ENCODE measurements at places on chromosomes 5 and 9. TPM values are rescaled to one million over a fixed set of nuclear protein-coding genes. Genes with fewer than 3 reads are reported as not detected.
A peak's percentile ranks its signal among the peaks of the same experiment; 100 is the strongest.

GLRA1 gene
- total RNA-seq: not detected

- no peaks in the 10 kb centered on the region for H3K36me3 ChIP-seq
- DNase-seq: peak; percentile 84
- H3K27ac ChIP-seq: no peak overlapping the region
- no peaks in the 10 kb centered on the region for H3K27me3 ChIP-seq
Measured at GRCh38 chr5:178163772-178164735, 10.4 kb upstream of the NHP2 start.

GRCh38 chr5:30414078-30414477 is 779.4 kb upstream of the CDH6 start:
- H3K4me1 ChIP-seq: no peaks in the 10 kb centered on the region
- H3K27ac ChIP-seq: no peak overlapping the region
- no peaks in the 10 kb centered on the region for H3K36me3 ChIP-seq
- no peaks in the 10 kb centered on the region for H3K27me3 ChIP-seq
- no peak overlapping the region for H3K4me3 ChIP-seq

DNA sequence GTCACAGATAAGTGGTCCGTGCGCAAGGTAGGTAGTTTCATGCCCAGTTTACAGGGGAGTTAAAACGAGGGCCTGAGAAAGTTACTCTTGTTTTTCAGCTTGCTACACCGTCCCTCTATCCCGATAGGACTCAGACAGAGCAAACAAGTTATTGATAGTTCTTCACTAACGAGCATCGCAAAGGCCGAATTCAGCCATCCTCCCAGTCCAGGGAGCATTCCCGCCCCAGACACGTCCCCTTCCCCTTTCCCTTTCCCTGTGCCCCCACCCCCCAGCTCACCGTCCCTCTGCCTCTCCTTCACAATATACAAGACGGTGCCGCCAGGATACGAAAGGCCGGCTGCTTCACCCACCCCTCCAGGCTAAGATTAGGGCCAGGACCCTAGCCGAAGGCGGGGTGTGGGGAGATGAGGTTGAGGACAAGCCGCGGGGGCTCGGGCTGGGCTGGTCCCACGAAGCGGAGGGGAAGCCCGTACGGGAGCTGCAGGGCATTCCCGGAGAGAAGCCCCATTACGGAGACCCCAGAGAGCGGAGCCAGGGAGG is 599 bp downstream of the KIAA1191 start:
- peaks cover 13% of the 10 kb centered on the region for H3K36me3 ChIP-seq
- DNase-seq: no peak
- peak overlapping the region; percentile 92 for H3K4me3 ChIP-seq
- peaks cover 2% of the 10 kb centered on the region for H3K4me1 ChIP-seq
- no peaks in the 10 kb centered on the region for H3K27me3 ChIP-seq
- H3K27ac ChIP-seq: peak overlapping the region; percentile 71

TLX3 gene
- total RNA-seq: not detected

PCSK5 gene
- 21.0 TPM for total RNA-seq

SHLD3 gene
- total RNA-seq: 4.6 TPM

GRCh38 chr9:5442400-5443011 is 4.8 kb upstream of the PLGRKT start:
- H3K27ac ChIP-seq: no peak overlapping the region
- H3K36me3 ChIP-seq: no peaks in the 10 kb centered on the region
- no peak overlapping the region for H3K4me3 ChIP-seq
- H3K4me1 ChIP-seq: no peaks in the 10 kb centered on the region
- no peaks in the 10 kb centered on the region for H3K27me3 ChIP-seq
- peak; percentile 50 for DNase-seq

ARHGEF28 gene
- total RNA-seq: 13.0 TPM

SPATA31A3 gene
- not detected for total RNA-seq

DNA sequence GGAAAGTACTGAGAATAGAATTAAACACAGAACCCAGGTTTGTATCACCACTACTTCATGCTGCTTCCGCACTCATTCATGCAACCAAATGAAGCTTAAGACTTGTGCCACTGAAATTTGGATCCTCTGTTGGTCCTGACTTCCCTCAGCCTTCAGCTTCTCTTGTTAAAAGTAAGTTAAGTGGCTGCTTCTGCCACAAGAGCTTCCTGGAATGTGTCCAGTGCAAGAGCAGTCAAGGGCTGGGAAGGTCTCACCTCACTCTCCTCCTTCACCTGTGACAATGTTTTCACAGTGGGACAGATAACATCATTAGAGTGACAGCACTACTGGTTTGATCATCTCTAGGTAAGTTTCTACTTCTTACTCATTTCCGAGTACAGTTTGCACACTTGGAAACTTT is 7.9 kb downstream of the SNCAIP start:
- H3K36me3 ChIP-seq: peaks cover 10% of the 10 kb centered on the region
- H3K27me3 ChIP-seq: no peaks in the 10 kb centered on the region
- H3K4me3 ChIP-seq: no peak overlapping the region
- DNase-seq: no peak

GRCh38 chr5:123035360-123035917 is 1.1 kb downstream of the PPIC start:
- H3K27me3 ChIP-seq: no peaks in the 10 kb centered on the region
- peak overlapping the region; percentile 75 for H3K4me3 ChIP-seq
- DNase-seq: peak; percentile 47
- H3K27ac ChIP-seq: peak overlapping the region; percentile 97
- H3K4me1 ChIP-seq: peaks cover 4% of the 10 kb centered on the region

GRCh38 chr5:2913281-2913680 is 161.8 kb upstream of the IRX2 start:
- peaks cover 13% of the 10 kb centered on the region for H3K27me3 ChIP-seq
- no peaks in the 10 kb centered on the region for H3K36me3 ChIP-seq
- no peaks in the 10 kb centered on the region for H3K4me1 ChIP-seq
- H3K4me3 ChIP-seq: no peak overlapping the region
- DNase-seq: no peak

PCDHA9 gene
- total RNA-seq: 0.49 TPM

DNA sequence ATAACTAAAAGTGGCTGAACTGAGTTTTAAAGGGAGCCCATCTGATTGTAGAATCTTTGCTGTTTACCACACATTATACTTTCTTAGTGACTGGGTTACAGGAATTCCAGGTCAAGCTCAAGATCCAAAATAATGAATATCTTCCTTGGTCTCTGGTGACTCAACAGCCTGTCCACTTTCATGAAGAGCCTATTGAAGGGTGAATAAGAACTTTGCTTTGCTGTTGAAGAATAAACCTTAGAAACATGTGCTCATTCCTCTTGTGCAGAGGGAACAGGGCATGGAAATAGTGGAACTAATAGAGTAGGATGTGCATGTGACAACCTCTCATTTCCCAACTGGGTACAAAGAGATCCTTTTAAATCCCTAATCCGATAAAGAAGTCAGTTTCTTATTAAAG is 21.4 kb downstream of the ALDH1A1 start:
- no peaks in the 10 kb centered on the region for H3K4me1 ChIP-seq
- DNase-seq: no peak
- no peaks in the 10 kb centered on the region for H3K36me3 ChIP-seq
- no peaks in the 10 kb centered on the region for H3K27me3 ChIP-seq

GRCh38 chr9:27654629-27655285 is 81.5 kb upstream of the C9orf72 start:
- no peak overlapping the region for H3K4me3 ChIP-seq
- H3K4me1 ChIP-seq: no peaks in the 10 kb centered on the region
- H3K36me3 ChIP-seq: no peaks in the 10 kb centered on the region

FGF18 gene
- 3.4 TPM for total RNA-seq

DNA sequence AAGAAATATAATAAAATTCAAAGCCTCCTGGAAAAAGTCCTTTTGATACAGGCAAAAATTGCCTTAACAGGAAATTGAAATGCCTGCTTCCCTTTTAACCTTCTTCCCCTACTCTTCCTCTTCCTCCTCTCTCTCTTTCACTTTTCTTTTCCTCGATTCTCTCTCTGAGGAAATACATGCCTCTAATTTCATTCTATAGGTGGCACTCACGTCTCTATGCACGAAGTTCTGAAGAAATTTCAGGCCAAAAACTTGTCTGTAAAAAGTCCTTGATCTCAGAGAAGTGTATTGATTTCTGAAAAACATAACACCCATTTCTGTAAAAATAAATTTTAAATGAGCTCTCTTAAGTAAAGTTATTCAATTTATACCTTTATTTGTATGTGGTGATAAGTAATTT is 371.7 kb upstream of the IRX4 start:
- no peak overlapping the region for H3K27ac ChIP-seq
- peak; percentile 49 for DNase-seq
- no peak overlapping the region for H3K4me3 ChIP-seq
- H3K4me1 ChIP-seq: no peaks in the 10 kb centered on the region
- H3K36me3 ChIP-seq: no peaks in the 10 kb centered on the region

Data from lung (tissue), 17 donors.